ENCODE measurements at places on chromosomes 13 and 19.
A peak's percentile ranks its signal among the peaks of the same experiment; 100 is the strongest.

DNA sequence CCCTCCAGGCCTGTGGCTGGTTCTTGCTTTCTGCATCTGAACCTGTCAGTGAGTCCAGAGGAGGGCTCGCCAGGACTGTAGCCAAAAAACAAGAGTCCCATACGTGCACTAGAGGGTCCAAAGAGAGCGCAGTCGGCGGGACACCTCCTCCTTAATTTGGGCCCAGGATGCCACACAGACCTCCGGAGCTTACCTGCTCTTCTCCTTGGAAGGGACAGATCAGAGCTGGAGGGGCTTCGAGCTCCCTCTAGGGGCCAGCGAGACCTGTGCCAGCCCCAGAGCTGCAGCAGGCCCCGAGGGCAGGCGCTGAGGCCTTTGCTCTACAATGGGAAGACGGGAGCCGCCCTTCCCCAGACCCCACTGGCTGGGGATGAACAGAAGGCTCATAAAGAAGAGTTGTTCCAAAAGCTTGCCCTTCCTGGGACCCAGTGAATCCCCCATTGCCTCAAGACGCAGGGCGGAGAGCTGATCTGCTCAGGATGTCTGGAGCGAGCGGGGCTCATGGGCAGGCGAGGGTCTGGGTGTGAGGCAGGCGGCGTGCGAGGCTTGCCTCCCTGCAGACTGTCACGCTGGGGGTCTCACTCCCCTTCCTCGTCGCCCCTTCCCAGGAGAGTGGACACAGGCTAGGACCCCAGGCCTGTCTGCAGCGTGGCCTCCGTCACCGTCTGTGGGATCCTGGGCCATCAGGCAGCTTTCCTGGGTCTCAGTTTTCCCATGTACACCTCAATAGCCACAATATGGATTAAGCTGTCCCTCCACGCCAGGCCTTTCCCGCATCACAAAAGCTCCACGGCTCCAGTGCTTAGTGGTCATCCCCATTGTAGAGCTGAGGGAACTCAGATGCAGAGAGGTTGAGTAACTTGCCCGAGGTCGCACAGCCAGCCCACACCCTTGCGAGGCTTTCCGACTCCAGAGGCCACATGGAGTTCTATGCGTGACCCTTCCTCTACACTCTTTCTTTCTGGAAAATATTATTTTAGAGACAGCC lies 46.9 kb upstream of the VSTM2B start:
- DNase-seq: no peak

DNA sequence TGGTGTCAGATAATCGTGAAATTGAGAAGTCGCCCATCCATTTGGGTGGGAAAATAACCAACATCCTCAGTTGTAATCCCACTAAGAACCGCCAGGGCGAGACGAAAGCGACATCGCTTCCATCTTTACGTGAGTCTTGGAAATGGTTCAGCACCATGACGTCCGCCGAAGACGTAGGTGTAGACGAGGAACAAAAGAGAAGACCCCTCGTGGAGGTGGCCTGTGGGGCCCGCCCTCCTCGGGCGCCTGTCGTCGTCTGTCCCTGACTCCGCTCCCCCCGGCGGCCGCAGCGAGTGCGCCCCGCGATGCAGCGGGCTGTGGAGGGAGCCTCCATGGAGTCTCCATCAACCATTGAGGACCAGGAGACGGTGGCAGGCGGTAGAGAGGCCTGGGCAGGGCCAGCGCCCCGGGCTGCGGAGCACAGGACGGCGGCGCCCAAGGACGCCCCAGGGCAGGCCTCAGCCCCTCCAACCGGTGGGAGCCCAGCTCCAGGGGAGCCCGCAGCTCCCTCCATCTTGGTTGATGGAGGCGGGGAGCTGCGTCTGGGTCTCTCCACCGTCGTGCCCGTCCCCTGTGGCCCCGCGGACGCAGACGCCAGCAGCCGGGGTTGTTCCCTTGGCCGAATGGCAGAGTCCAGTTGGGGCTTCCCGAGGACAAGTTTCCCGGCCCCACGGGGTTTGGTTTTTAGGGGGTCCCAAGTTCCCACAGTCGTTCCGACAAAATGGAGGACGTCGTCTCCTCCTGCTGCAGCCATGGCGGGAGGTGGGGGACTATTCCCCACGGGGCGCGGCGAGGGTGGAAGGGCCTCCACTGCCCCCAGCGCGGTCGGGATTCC lies 990 bp upstream of the ZMYM2 start:
- DNase-seq: peak; percentile 75

DNA sequence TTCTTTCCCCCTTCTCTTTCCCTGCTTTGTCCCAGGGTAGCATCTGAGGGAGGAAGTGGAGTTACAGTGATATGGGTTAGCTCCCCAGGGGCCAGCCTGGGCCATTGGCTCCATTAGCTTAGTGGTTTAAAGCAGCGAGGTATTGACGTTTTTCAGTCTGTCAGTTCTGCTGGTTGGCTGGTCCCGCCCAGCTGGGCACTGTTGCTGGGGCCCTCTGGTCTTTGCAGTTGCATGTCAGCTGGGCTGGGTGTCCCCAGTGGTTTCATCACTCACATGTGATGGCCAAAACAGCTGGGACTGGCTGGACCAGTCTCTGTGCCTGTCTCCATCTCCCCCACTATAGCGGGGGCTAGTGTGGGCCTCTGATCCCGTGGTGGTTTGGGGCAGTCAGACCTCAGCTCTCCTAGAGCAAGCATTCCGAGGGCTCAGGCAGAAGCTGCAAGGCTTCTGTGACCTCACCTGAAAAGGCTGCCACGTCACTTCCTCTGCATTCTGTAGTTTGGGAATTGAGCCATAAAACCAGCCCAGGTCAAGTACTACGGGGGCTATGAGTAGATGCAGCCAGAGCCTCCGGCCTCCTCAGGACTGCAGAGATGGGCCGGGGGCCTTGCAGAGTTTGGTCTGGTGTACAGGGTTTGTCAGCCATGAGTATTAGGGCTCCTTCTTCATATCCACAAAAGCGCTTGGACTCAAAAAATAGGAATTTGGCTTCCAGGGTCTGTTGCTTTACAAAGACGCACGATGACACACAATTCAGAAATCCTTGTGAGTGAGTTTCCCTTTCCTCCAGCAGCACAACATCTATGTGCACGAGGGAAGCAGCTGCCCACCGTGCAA lies 30.0 kb downstream of the TSSK6 start:
- DNase-seq: no peak

- DNase-seq: no peak
Observed at GRCh38 chr19:658916-659839, 3.8 kb downstream of the RNF126 start.

GRCh38 chr13:50222569-50223332 lies 207.5 kb downstream of the KCNRG start:
- no peak for DNase-seq

DNA sequence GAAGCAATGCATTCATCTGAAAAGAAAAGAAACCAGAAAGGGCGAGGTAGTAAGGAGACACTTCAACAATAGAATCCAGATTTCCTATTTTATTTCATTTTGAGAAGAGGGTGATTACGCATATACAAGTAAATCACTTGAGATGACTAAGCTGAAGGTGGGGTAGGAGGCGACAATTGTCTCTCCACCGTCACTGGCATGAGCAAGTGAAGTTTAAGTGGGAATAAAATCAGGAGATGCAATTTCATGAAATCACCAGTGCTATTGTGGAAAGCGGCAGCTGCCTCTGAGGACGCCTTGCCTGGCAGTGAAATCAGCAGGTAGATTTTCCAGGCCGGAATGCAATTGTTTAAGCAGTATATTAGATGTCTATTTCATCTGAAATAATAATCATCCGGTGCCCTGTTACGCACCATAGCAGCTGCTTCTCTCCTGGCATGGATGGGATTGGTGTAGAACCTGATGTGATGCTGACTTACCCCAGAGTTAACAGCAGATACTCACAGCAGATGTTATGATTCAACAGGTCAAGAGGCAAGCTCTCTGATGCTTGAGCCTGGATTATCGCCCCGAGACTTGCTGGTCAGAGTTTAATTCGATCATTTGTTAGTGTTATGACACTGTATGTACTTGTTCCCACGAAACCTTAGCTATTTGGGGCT lies 64.3 kb downstream of the RASL11A start:
- no peak for DNase-seq

GRCh38 chr19:4581666-4582553 lies 22.4 kb upstream of the SEMA6B start:
- no peak for DNase-seq

GRCh38 chr19:12665281-12665573 lies 1.3 kb downstream of the MAN2B1 start:
- no peak for DNase-seq

DNA sequence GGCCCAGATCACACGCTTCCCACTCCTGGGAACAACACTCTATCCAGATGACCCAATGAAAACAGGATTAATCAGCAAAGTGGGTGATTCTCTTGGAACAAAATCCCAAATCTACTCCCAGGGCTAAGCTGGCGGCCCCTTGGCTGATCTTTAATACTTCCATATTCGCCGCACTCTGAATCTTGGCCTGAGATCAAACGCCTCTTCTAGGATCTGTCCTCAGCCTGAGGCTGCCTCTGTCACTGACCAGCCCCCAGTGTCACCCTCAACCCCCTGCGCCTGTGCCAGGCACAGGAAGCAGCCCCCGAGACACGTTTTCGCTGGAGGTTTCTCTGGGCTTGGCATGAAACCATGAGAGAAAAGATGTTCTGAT lies 2.4 kb upstream of the CTXN1 start:
- DNase-seq: no peak

DNA sequence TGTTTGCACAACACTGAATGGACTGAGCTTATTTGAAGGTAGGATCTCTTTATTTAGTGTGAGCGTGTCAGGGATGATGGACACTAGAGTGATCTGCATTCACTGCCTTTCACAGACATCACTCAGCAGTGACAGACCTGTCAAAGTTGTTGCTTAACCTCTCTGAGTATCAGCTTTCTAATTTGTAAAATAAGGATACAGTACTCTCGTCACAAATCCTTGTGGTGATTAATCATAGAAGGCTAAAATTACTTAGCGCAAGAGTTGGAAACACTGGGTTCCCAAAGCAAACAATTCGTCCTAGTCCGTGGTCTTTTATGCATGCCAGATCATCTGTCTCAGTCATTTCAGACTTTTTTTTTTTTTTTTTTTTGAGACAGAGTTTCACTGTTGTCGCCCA lies 16.6 kb downstream of the CARD8 start:
- DNase-seq: no peak

DNA sequence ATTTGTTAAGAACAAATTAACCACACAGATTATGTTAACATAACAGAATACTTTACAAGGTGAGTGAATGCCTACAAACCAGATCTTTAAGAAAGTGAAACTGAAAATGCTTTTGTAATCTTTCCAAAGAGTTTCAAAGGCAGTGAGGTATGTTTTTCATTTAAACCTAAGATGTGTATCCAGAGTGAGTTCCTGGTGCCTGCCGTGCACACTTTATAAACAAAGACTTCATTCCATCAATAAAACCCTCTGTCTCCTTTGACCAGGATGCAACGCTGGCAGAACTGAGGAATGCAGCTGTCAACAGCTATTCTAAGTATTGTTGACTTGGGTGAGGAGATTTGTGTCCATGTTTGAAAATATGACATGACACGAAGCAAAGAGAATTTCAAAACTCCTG lies 344.6 kb downstream of the DNAJC15 start:
- no peak for DNase-seq

- no peak for DNase-seq
Observed at GRCh38 chr13:63288576-63288975, 1872.9 kb upstream of the PCDH20 start.

DNA sequence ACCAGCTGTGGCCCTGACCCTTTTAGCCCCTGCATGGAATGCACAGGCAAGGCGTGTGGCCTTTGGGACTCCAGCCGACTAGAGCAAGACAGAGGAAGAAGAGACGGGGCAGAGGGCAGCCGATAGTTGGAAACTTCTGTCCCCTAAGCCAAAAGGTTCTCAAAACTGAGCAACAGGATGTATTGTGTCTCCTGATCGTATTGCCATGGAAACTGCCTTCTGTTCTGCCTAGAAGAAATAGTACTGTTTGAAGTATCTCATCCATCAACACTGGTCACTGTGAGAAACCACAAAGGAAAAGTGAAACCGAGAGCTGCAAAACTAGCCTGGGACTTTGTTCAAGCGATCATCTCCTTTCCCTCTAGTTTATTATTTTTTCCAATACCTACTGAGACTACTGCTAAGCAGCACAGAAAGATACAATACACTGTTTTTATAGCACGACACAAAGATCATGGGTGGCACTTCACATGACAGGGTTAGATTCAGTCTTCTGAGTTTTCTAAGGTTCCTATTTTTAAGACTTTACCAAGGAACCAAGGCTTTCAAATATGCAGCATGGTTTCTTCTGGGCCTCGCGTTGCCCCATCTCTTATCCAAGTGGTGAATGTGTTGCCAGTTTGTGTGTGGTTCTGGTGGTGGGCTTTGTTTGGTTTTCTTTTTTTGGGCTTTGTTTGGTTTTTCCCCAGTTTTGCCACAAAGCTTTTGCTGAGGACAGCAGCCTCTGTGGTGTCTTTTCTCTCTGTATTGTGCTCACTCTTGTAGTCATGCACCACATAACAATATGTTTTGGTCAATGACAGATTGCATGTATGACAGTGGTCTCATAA lies 49.3 kb upstream of the GPR183 start:
- DNase-seq: peak; percentile 27

DNA sequence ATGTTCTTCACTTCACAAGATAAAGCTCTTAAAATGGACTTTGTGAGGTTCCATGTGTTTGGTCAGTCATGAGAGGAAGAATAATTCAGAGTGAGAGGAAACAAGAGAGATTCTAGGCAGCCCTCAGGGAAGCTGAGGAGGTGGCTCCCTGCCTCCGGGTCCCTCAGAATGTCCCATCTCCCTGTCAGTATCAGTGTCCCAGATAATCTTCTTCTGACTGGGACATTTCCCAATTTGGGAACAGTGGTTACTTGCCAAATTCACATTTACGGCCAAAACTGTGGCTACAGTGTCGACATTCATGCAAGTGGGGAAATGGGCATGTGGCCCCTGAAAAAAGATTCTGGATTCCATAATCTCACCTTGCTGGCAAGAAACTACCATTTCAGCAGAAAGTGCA lies 9.0 kb downstream of the ZNF417 start:
- no peak for DNase-seq
